HTR-8/SVneo (cell line): ENCODE measurements at places on chromosomes 2 and 18.

- DNase-seq = no peak
These were observed 163.6 kb upstream of the RBMS1 start for GRCh38 chr2:160657196-160657595.

GRCh38 chr2:69946351-69947324, 14.8 kb downstream of the ASPRV1 start:
- DNase-seq = peak; percentile 67

DNA sequence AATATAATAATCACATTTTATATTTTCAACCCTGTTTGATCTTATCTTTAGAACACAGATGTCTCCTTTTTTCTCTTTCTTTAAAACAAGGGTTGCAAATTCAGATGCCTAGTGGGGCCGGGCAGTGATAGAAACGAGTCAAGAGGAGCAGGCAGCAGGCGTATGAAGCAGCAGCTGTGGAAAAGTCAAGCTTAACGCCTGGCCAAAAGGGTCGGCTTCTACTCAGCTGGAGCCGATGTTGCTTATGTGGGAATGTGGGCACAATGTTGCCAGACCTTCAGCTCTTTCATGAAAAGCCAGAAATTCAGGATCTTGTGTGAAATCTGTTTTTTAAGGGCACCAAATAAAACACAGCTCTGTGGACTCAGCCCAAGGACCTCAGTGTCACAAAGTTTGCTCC, 642.7 kb downstream of the ARHGAP15 start:
- DNase-seq = no peak

GRCh38 chr2:132797556-132797955, 127.6 kb upstream of the LYPD1 start:
- no peak for DNase-seq

DNA sequence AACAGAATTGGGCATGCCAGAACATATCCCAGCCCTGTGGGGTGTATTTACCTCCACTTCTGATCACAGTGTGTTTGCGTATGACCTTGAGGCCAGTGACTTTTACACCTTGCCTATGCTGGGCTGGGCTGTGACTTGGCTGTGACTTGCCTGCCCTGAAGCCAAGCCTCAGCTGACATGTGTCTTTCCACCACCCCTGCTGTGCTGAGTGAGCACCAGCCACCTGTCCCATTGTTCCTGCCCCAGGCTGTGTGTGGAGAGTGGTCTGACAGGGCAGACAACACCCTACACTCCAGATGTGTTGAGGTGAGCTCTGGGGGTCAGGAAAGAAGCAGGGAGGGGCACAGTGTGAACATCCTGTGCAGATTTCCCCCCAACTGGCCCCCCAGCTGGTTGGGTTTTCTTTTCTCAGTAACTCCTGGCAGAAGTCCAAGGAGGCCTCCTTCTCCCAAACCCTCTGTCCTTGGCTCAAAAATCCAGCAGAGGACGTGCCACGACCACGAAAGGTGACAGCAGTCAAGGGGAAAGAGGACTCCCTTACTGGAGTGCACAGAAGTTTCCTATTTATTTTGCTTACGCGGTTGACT, 5.1 kb upstream of the STEAP3 start:
- no peak for DNase-seq

GRCh38 chr2:74834792-74835755, 1.1 kb downstream of the HK2 start:
- DNase-seq = peak; percentile 59

GRCh38 chr2:172131713-172132555, 29.2 kb upstream of the DLX2 start:
- DNase-seq = no peak

- peak; percentile 40 for DNase-seq
These were observed 1.2 kb downstream of the GATA6 start for GRCh38 chr18:22170421-22171257.

- DNase-seq = no peak
These were observed 101.4 kb downstream of the HDAC4 start for GRCh38 chr2:239299218-239299939.

GRCh38 chr2:134074619-134075018, 179.3 kb upstream of the MGAT5 start:
- DNase-seq = no peak

GRCh38 chr2:8850845-8851487, 13.6 kb upstream of the KIDINS220 start:
- no peak for DNase-seq

- peak; percentile 53 for DNase-seq
These were observed 143.5 kb downstream of the PKP4 start for GRCh38 chr2:158600155-158600802.

GRCh38 chr2:73008766-73009135, 62.8 kb downstream of the SFXN5 start:
- DNase-seq = no peak

DNA sequence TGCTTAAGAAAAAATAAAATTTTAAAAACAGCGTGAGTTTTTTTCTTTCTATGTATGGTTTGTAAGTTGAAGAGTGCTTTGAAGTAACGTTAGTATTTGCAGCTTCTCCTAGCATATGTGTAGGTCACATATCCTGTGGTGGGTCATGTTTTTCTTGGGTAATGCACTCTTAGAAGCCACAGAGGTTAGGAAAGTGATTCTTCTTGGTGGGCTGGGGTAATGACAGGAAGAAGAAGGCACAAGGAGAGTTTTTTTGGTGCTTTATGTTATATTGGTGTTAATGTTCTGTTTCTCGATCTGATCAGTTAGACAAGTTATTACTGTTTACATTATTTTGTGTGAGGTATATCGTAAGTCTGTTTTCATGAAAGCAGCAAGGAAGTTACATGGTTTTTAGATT, 109.0 kb downstream of the ICA1L start:
- no peak for DNase-seq

- no peak for DNase-seq
These were observed 136.5 kb upstream of the RND3 start for GRCh38 chr2:150624001-150624401.
